ENCODE measurements at places on chromosomes 6 and 20.

- DNase-seq = no peak
These were observed 20.6 kb downstream of the JARID2 start for GRCh38 chr6:15266423-15266996.

- no peak for DNase-seq
These were observed 208.4 kb upstream of the CNR1 start for GRCh38 chr6:88374553-88374952.

DNA sequence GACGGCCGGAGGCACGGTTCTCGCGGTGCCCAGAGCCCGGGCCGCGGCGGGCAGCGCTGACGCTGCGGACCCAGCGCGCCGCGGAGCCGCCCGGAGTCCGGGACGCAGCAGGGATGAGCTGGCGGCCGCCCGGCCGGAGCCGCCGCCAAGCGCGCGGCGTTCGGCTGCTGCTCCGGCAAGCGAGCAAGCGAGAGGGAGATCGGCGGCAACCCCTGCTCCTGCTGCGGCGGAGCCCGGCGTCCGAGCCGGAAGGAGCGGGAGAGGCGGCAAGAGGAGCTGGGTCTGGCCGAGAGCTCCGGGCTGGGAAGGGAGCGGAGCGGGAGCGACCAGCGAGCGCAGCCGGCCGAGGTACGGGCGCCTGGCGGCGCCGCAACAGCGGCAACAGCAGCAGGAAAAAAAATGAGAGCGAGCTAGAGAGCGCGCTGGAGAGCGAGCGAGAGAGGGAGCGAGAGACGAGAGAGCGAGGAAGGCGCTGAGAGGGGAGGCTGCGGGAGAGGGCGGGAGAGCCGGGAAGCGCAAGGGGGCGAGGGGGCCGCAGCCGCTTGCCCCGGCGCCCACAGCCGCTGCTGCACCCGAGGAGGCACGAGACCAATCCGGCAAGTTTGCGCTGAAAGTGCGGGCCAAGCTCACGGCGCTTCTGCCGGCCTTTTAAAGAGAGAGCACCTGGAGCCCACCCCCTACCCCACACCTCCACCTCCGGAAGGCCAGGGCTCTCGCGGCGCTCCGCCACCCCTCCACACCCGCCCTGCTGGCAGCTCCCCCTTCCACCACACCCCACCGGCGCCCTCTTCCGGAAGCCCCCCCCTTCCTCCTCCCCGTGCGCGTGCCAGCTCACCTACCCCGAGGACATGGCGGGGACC lies 496 bp downstream of the GRM4 start:
- peak; percentile 23 for DNase-seq

GRCh38 chr20:15767999-15768741 lies 805.1 kb downstream of the KIF16B start:
- DNase-seq = no peak

GRCh38 chr6:42984924-42985475 lies 630 bp downstream of the PPP2R5D start:
- no peak for DNase-seq
